ENCODE measurements at places on chromosomes 5 and 9.
A peak's percentile ranks its signal among the peaks of the same experiment; 100 is the strongest.

- no peak for DNase-seq
Measured at GRCh38 chr9:89376741-89377351, 58.5 kb downstream of the SECISBP2 start.

- no peak for DNase-seq
Measured at GRCh38 chr9:1722404-1722803, 292.7 kb upstream of the SMARCA2 start.

GRCh38 chr9:34413231-34413852 is 36.6 kb upstream of the MYORG start:
- peak; percentile 39 for DNase-seq

- DNase-seq, result no peak
Measured at GRCh38 chr5:174901336-174901735, 177.0 kb downstream of the MSX2 start.

- no peak for DNase-seq
Measured at GRCh38 chr5:160969645-160970044, 117.6 kb upstream of the ATP10B start.

GRCh38 chr5:58911270-58911669 is 328.4 kb downstream of the RAB3C start:
- DNase-seq, result no peak

DNA sequence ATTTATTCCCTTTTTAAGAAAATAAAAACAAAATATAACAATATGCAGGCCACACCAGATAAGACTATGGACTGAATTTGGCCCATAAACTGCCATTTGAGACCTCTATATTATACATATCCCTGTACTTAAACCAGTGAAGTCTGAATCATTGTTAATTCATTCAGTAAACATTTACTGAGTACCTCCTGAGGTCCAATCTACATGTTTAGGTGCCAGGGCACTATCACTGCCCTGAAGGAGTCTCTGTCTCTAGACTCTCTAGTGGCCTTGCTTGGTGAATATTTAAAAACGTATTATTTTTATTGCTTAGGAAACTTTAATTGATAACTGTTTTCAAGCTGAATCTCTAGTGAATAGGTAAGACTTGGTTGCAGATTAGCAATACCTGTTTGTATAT is 74.7 kb upstream of the ELL2 start:
- DNase-seq, result no peak

DNA sequence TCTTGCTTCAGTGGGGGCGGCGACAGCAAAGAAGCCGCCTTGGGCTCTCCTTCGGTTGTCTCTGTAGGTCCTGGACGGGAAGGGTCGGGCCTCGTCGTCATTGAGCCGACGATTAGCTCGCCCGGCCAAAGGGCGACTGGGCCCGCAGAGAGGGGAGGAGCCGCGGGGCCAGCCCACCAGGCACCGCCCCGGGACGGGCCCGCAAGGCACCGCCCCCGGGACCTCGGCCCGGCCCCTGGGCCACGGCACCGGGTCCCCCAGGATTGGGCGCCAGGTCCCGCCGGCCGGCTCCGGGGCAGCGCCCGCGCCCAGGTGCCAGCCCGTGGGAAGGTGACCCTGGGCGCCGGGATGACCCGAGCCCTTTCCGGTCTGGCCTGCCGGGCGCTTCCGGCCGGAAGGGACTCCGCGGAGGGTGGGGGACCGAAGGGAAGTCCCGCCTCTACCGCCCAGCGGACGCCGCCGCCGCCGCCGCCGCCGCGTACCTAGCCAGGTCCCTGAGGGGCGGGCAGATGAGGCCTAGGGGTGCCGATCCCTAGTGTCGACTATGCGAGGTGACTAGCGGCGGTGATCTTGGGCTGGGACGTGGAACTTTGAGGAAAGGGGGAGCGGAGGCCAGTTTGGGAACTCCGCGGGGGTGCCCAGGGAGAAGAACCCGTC is at the start of the genes GBA2 and RGP1:
Gene GBA2, minus strand, starts transcription at position 371 of the 657 bp plus-strand sequence. CDS start 524 bp downstream, outside the sequence.
Gene RGP1, plus strand, starts transcription at position 430 of the 657 bp plus-strand sequence. CDS start 469 bp downstream, outside the sequence.
- DNase-seq, result peak; percentile 88

- no peak for DNase-seq
Measured at GRCh38 chr9:113289091-113289490, 13.6 kb downstream of the PRPF4 start.
